ENCODE measurements at places on chromosomes 16 and 17.

DNA sequence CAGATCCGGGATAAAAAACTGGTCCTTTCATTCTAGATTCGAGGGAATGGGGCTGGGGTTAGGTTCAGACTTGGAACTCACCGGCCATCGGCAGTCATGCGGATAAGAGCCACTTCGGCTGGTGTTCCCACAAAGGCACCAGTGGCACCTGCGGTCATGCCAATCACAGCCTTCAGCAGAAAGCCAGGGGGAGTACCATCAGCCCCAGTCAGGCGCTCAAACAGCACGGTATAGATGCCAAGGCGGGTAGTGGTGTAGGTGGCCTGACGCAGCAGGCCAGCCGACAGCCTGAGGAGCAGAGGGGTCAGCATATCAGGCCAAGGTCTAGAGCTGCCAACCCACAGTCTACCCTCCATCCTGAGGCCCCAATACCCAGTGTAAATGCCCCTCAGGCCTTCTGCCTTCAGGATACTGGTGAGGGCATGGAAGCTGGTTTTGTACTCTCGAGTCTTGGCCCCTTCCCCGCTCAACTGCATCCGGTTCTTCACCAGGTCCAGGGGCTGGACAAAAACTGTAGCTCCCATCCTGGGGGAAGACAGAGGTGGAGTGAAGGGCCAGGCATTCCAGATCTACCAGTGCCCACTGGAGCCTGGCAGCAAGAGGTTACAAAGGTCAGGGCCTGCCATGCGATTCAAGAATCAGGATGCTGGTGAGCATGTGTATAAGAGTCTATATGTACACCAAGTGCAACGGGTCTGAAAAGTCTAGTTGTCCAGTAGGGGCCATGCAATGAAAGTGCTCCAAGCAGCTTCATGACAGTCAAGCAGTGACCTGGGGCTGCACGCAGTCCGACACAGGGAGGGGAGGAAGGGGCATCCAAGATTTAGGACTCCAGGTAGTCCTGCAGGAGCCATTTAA is 929 bp downstream of the SLC25A11 start:
- no peak for DNase-seq

GRCh38 chr17:35764123-35764991 is 3.7 kb downstream of the C17orf50 start:
- peak; percentile 87 for DNase-seq

GRCh38 chr17:82242977-82243647 is 14.3 kb downstream of the SLC16A3 start:
- DNase-seq, result no peak

GRCh38 chr16:11390573-11391495 is 45.6 kb downstream of the RMI2 start:
- no peak for DNase-seq

GRCh38 chr17:13981881-13982280 is 87.4 kb upstream of the COX10 start:
- no peak for DNase-seq

DNA sequence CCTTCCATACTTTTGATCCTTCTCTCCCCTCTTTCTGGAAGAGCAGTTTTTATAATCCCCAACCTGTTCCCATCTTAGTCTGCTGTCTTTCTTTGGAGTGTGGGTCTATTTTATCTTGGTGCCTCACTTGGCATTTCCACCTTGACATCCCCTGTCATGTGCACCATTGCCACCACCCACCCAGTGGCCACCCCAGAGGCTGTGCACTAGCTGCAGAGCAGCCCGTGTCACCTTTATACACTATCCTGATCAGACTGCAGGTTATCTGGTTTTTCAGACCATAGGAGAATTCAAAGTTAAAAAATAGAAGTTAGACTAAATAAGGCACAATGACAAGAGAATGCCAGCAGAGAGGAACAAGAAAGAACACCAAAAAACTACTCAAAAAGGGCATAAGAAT is 43.8 kb downstream of the TANGO6 start:
- DNase-seq, result no peak

GRCh38 chr16:11780991-11781680 is 15.9 kb downstream of the ZC3H7A start:
- DNase-seq, result no peak

- no peak for DNase-seq
Observed at GRCh38 chr17:6422654-6423241, 12.2 kb downstream of the AIPL1 start.

DNA sequence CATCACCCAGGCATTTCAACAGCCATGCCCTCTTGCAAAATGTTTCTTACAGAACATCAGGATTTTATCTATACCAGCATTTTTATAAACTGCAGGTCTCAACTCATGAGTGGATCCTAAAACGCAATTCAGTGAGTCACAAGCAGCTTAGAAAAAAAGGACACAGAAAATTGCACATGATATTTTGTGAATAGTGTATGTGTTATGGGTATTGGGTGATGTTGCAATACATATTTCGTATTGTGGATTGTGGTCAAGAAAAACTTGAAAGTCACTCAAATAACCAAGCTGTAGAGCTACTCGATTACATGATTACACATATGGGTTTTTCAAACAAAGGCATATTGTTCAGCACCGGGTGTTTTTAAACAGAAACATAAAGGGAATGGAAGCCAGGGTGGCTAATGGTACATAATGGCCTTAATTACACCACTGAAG is 1.4 kb downstream of the WIPI1 start:
- DNase-seq, result no peak

DNA sequence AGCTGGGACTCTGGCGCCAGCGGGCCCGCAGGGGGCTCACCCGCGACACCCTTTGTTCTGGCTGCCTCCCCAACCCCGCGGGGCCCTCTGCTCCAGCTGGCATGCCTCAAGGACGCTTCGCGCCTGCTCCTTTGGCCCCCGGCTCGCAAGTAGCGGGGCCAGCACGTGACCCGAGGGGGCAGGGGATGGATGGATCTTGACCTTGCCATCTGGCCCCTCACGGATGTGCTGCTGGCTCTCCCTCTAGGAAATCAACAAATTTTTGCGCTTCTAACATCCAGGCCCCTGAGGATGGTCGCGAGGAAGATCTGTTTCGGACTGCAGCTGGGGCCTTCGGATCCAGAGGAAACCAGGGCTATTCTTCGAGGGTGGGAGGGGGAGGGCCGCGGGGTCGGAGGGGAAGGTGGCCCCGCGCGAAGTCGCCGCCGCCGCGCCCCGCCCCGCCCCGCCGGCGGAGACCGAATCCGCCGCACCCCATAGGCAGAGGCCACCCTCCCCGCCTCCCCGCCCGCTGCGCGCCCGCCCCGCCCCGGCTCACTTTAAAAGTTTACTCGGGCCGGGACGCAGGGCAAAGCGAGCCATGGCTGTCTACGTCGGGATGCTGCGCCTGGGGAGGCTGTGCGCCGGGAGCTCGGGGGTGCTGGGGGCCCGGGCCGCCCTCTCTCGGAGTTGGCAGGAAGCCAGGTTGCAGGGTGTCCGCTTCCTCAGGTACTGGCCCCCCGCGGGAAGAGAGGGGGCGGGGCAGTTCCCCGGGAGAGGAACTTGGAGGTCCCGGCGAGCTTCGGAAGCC is at the start of gene ACSF2:
Gene ACSF2, plus strand, starts transcription at position 537 of the 790 bp plus-strand sequence. Its CDS starts 44 bp downstream, at position 581.
- peak; percentile 54 for DNase-seq

- no peak for DNase-seq
Observed at GRCh38 chr16:27257271-27257670, 11.3 kb downstream of the NSMCE1 start.

DNA sequence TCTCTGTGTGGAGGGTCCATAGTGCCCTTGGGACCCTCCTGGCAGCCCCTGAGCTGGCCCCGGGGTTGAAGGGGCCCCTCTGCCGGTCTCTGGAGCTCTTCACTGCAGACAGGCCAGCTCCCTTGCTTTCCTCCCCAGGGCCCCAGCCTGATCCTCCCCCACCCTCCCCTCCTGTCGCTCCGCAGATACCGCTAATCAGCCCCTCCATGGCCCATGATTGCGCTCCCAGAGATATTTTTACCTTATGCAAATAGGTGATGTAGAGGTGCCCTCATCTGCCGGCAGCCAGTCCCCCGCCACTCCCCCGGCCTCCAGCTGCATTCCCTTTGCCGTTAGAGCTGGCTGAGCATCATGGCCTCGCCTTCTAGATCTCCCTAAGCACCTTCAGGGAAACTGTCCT is 9.2 kb downstream of the MMP15 start:
- DNase-seq, result no peak

GRCh38 chr17:3049705-3050295 is 13.6 kb downstream of the OR1D5 start:
- no peak for DNase-seq

- DNase-seq, result no peak
Observed at GRCh38 chr16:13098536-13098935, 197.1 kb downstream of the SHISA9 start.

GRCh38 chr17:12342161-12342560 is 321.5 kb downstream of the MAP2K4 start:
- no peak for DNase-seq

- no peak for DNase-seq
Observed at GRCh38 chr16:21685034-21685455, 21.3 kb downstream of the OTOA start.

GRCh38 chr17:77843896-77844295 is 114.6 kb upstream of the TNRC6C start:
- DNase-seq, result no peak

DNA sequence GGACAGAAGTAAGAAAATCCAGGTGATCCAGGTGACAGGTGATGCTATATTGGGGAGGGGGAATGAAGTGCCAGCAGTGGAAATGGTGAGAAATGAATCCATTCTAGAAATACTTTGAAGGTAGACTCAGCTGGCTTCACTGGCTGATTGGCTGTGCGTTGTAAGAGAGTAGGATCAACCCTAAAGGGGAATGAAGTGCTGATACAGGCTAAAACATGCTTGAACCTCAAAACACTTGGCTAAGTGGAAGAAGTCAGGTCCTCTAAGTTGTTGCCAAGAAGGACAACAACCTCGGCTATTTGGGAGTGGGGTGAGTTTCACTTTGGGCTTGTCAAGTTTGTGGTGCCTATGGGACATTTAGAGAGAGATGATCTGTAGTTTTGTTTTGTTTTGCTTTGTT is 24.1 kb upstream of the SCNN1B start:
- DNase-seq, result no peak

DNA sequence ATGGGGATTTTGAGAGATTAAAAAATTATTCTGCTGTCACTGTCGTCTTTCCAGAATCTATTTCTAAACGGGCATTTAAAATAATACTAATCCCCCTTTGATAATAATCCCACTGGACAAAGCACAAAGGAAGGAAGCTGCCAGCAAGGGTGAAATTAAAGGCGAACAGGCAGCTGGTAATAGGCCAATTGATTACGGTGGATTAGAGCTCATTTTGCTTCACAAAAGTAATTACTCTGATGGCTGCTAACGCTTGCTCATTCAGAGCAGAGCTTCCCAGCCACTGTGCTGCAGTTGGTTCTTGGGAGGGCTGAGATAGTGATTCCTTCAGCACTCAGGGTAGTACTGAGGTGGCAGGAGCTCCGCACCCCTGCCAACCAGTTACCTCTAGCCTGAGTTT is 205.7 kb downstream of the SNX29 start:
- DNase-seq, result no peak

DNA sequence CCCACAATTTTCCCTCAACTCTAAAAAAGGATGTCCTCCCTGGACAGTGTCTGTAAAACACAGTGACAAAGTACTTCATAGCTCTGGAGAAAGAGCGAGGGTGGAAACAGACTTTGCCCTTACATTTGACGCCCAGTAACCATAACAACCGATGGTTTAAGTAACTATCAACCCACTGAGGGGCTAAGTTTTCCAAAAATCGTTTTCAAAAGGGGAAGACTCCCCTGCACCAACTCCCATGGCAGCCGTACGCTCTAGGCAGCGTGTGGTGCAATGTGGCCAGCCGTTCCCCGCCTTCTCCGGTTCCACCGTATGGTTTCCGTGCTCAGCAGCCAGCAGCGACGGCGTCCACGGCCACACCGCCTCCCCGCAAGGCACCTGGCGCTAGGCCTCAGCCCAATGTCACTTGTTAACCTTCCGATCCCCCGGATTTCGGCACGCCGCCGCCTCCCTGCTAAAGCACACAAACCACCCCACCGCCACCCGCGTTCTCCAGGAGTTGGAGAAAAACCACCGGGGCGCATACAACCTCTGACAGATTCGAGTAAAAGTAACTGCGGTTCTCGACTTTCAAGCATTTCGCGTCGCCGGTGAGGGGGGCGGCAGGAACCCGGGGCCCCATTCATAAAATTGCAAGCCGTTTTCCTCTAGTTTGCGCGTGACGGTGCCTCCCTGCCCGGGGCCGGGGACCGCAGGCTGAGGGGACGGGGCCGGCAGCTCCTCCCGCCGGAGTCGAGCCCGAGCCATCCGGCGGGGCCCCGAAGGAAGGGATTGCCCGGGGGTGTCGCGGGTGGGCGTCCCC is 661 bp downstream of the TEX2 start:
- peak; percentile 38 for DNase-seq

DNA sequence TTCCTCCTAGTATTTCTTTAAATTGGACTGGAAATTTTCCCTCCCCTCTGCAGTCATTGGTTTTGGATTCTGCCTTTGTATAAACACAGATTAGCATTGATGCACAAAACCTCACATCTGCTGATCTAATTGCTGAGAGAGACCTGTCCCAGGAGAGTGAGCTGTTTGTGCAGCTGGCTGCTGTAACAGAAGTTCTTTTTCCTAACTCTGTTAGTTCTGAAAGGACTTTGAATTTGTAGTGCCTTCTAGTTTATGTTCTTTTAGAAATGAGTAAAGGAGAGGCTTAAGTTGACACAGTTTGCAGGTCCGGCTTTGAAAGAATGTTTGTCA is 45.2 kb upstream of the KPNB1 start:
- DNase-seq, result no peak

DNA sequence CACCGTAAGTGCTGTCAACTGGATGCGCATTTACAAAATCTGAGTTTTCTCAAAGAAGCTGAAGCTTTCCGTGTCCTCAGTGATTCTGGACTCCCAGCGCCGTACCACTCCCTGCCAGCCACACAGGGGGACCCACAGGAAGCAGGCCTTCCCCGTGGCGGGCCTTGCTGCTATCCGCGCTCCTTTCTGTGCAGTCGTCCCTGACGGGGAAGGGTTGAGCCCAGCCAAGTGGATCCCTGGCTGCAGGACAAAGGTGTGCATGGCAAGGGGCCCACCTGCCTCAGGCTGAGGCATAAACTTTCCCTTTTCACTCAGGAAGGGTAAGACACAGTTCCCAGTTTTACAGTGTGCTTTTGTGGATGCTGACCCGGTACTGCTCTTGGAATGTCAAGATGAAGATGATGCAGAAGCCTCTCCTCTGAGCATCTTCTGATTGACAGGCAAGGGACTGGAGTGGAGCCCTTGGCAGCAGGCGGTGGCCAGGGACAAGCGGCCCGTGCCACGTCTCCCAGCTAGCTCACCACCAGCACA is 93.0 kb downstream of the ANKRD11 start:
- no peak for DNase-seq

GRCh38 chr16:59973966-59974365 is 1239.8 kb upstream of the GOT2 start:
- DNase-seq, result no peak

GRCh38 chr16:75264999-75265910 is 13.8 kb upstream of the BCAR1 start:
- no peak for DNase-seq

DNA sequence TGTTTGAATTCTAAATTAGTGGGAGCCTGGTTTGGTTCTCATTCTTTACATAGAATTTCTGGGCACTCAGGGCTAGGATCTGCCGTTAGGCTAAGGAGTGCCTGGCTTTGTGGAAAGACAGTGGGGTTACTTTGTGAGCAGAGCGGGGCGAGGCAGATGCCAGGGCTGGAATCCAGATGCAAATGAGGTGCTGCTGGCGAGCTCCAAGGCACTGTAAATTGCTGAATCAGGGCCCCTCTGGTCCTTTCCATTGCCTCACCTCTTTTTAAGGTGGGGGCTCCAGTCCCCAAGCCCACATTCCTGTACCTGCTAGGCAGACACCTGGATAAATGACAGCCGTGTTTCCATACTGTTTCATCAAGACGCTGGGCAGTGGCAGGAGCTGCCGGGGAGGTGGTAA is 33.8 kb downstream of the PIPOX start:
- no peak for DNase-seq
